ENCODE measurements at places on chromosomes 5 and 9. TPM values are rescaled to one million over a fixed set of nuclear protein-coding genes. Genes with fewer than 3 reads are reported as not detected.

DNA sequence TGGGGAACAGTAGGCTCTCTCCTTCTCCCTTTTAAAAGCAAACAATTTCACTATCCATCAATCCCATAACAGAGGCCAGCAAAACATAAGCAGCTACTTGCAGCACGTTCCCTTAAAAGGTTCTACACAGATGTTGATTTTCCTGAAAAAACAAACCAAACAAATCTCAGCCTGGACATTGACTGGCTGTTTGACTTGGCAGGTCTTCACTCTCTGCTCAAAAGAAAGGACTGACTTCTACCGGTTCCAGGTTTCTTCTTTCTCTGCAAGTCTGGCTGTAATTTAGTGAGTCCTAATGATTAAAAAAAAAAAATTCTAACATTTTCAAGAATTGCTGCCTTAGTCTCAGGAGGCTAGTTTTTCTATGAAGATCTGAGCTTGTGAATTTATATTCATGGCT lies 203.1 kb upstream of the EFNA5 start:
- no peak for DNase-seq

C9 gene
- polyA plus RNA-seq, result 0.04 TPM

- no peak for DNase-seq
Measured at GRCh38 chr9:110877374-110877773, 160.9 kb downstream of the LPAR1 start.

GRCh38 chr9:111743275-111743674 lies 51.5 kb downstream of the SHOC1 start:
- DNase-seq, result peak; percentile 78

- DNase-seq, result no peak
Measured at GRCh38 chr5:40479939-40480338, 199.8 kb upstream of the PTGER4 start.

- DNase-seq, result no peak
Measured at GRCh38 chr9:122474561-122474960, 3.2 kb downstream of the OR1J1 start.

CEL gene
- 0.22 TPM for polyA plus RNA-seq

DNA sequence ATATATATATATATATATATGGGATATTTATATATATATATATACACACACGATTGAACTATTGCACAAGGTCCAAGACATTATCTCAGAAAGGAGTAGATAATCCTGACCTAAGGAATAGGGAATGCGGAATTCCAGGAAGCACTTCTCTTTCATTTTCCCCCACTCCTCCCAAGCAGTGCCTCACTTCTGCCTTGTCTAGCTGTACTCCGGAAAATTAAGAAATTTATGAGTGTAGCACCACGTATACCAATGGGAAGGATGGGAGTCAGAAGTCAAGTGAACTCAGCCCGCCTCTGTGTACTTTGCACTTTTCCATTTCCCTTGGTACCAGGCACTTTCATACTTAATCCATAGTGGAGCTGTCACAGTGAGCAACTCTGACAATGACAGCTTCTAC lies 10.9 kb downstream of the SLC36A1 start:
- no peak for DNase-seq

DNA sequence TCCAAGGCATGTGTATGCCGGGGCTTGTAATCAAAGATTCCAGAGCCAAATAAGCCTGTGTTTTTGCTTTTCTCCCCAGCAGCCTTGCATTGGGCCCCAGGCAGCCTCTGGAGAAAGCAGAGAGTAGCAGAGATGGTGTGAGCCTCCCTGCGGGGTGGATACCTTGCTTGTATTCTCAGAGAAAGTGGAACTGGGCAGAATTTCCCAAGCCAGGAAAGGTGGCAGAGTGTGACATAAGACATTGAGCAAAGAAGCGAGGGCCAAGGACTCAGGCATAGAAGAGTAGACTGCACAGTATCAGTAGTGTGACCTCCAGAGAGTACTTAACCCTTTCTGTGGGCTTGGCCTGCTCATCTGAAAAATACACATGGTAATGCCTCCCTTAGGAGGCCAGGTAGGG lies 1.6 kb upstream of the GSN start:
- DNase-seq, result no peak

DNA sequence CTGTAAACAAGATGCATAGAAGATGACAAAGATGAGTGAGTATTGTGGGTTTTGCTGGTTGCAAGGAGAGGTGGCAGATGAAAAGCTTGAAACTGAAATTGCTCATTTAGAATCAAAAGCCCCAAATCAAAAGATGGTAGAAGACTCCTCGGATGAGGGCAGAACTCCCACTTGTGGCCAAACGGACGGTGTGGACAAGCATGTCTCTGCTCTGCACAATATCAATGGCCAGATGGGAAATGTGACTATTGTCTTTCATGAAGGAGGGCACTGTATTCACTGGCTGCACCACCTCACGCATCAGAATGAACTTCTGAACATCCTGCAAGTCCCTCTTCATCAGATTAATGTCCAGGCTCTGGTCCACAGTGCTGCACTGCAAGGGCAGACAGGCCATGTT lies 541.7 kb downstream of the MTRR start:
- DNase-seq, result no peak

- DNase-seq, result no peak
Measured at GRCh38 chr9:68496356-68496755, 44.3 kb downstream of the TMEM252 start.

GRCh38 chr9:78015241-78015640 lies 16.4 kb downstream of the GNAQ start:
- no peak for DNase-seq

OLFM1 gene
- 0.25 TPM for polyA plus RNA-seq

- DNase-seq, result no peak
Measured at GRCh38 chr5:17918373-17919104, 284.3 kb downstream of the TAF11L14 start.

DNA sequence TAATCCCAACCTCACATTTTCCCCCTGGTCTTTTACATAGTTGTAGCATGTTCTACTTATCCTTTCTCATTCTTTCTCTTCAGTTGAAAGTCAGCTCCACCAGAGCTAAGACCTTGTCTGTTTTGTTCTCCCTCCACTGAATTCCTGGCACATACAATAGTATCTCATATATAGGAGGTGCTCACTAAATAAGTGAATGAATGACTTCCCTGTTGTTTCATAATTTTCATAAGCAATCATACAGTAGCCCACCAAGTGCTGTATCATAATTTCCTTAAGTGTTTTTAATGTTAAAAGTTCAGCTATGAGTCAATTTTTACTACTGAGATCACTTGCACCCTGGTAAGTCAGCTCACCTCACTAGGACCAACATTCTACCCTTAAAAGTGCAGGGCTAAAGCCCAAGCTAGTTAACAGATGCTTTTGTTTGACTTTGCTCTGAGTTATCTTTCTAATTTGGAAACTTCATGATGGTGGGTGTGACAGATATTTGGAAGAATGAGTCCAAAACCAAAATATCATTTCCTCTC lies 27.6 kb downstream of the TMEM245 start:
- DNase-seq, result no peak

DNA sequence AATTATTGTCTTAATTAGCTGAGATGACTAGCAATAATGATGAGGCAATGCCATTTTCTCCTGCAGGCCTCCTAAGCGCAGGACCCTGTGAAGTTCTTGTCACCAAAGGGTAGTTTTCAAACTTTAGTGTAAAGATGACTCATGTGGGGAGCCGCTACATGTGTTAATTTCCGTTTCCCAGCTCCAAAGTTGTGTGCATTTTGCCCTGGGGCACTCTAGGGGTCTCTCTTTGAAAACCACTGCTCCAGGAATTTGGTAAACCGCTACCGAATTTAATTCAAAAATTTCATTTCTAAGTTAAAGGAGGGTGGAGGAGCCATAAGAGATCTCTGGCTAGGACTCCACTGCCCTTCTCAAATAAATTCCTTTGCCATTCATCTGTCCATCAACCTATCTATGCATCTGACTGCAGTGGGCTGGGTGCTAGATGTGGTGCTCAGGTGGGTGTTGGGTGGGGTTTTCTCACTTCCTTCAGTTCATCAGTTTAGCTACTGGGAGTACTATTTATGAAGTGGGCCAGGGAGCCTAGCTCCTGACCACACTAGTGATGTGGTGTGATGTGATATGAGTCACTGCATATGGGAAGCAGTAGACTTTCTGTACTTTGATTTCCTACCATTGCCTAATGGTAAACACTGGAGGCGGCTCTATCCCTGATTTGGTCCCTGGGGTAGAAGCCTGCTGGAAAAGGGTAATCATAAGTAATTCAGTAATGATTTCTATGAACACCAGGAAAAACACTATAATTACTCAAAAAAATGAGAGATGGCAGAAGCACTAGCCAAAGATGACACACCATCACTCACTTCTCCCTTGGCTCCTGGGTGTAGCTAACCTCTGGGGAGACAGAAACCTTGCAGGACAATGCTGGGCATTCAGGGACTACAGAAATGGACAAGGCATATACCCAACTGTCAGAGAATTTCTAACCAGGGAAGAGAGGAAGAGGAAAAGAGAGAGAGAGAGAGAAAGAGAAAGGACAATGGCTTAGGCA lies 4.0 kb upstream of the ZSWIM6 start:
- DNase-seq, result no peak

PPP2R2B gene
- polyA plus RNA-seq, result 0.42 TPM

DNA sequence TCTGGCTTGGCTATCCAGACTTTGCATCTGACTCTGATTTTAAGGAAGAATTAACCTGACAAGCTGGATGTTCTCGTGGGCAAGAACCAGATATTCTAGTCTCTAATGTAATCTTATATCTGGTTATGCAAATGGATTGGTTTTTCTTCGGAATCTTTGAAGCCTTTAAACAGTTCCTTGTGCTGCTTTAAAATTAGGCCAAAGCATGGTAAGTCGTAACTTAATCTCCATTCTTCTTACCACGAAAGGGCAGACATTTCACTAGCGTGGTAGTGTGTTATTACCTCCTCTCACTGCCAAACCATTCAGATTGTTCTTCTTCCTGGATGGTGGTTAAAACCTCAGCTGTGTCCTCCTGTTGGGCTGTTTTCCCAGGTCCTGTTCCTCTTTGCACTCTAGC lies 34.1 kb upstream of the TTC23L start:
- DNase-seq, result no peak

- no peak for DNase-seq
Measured at GRCh38 chr5:147055850-147056566, 177.5 kb upstream of the PPP2R2B start.

DNA sequence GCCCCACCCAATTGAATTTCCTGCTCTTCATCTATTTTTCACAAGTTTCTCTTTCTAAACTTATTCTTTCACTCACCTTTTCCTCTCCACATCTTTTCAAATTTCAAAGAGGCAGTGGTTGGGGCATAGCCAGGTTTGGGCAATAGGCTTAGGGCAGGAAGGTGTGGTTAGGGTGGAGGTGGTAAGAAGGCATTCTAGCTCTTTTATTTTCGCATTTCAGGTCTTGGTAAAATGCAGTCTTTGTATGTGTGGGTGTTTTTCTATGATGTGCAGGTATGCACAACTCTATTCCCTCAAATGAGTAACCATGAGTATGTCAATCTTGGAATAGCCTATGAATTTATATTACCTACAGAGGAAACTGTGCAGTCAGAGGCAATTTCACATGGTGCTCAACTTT lies 129.8 kb upstream of the IFNE start:
- DNase-seq, result peak; percentile 65

DNA sequence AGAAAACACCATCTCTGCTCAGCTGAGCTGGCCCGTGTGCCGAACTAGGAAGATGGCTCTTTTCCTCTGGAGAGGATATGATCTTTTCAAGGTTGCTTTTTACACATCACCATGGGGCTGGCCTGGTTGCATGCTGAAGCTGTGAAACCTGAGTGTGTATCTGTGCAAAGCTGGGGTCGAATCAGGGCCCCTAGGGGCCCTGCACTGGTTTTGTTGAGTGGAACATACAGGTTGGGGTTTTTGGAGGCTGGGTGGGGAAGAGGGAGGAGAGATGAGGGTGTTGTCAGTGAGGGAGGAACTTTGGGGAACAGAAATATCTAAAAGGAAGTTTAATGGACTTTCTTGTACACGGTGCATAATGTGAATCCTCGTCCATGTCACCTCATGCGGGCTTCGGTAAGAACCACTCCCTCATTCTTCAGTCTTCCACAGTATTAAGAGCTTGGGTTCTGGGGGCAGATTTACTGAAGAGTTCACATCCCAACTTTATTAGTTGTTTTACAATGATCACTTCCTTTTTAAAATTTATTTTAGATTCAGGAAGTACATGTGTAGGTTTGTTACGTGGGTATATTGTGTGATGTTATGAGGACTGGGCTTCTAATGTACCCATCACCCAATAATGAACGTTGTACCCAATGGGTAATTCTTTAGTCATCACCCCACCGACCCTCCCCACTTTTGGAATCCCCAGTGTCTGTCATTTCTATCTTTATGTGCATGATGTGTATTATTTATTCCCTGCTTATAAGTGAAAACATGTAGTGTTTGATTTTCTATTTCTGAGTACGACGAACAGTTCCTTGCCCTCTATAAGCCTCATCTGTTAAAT lies 238.2 kb downstream of the NR3C1 start:
- DNase-seq, result no peak

DNA sequence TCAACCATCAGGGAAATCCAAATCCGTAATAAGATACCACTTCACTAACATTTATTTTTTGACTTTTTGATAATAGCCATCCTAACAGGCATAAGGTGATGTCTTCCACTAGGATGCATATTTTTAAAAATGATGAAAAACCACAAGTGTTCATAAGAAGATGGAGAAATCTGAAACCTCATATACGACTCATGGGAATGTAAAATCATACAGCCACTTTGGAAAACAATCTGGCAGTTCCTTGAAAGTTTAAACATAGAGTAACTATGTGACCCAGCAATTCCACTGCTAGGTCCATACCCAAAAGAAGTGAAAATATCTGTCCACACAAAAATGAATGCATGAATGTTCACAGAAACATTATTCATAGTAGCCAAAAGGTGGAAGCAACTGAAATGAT lies 431.0 kb downstream of the ENC1 start:
- DNase-seq, result no peak

GRCh38 chr5:178388386-178389025 lies 155.9 kb upstream of the PHYKPL start:
- DNase-seq, result no peak

CNTLN gene
- polyA plus RNA-seq, result 2.4 TPM
